Activated CD8-positive, alpha-beta memory T cell treated with anti-CD3 and anti-CD28 coated beads, Interleukin-2, amount 50 U/mL, for 4 hours (primary cell): ENCODE measurements at places on chromosomes 12 and 14.

DNA sequence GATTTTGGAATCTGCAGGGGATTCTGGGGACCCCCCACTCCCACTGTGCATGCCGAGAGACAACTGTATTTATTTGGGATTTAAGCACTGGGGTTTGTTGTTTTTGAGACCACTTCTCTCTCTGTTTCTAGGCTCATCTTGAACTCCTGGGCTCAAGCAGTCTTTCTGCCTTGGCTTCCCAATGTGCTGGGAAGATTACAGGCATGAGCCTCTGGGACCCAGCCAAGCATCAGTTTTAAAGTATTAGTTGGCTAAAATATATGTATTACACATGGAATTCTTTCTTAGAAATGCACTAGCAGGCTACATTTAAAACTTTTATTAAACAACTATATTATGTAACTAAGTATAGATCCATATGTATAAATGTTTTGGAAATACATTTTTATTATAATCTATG is 78.3 kb downstream of the AEBP2 start:
- DNase-seq = no peak

GRCh38 chr14:51554953-51555352 is 96.8 kb upstream of the FRMD6 start:
- no peak for DNase-seq

DNA sequence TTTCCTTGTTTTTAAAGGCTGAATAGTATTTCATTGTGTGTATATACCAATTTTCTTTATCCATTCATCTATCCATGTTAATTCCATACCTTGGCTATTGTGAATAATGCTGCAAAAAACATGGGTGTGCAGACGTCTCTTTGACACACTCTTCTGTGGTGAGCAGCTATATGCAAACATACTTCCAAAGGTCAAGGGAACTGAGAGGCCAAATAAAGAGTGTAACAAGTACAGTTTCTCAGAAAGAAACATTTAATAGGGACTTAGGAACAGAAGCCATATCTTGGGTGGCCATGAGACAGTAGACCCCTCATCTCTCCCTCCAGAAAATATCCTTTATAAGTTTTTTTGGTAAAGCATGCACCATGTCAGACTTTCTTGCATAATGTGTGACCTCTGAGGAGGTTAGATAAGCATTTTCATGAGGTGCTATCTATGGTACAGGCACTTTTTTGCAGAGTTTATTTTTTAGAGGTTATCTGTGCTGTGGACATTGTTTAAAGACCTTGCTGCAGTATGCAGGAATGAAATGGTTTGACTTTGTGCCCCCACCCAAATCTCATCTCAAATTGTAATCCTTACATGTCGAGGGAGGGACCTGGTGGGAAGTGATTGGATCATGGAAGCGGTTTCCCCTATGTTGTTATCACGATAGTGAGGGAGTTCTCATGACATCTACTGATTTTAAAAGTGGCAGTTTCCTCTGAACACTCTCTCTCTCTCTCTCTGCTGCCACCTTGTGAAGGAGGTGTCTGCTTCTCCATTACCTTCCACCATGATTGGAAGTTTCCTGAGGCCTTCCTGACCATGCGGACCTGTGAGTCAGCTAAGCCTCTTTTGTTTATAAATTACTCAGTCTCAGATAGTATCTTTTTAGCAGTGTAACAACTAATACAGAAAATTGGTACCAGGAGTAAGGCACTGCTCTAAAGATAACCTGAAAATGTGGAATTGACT is 1202.3 kb downstream of the GALC start:
- DNase-seq = no peak

- no peak for DNase-seq
Measured at GRCh38 chr14:63510538-63510937, 32.6 kb downstream of the PPP2R5E start.

DNA sequence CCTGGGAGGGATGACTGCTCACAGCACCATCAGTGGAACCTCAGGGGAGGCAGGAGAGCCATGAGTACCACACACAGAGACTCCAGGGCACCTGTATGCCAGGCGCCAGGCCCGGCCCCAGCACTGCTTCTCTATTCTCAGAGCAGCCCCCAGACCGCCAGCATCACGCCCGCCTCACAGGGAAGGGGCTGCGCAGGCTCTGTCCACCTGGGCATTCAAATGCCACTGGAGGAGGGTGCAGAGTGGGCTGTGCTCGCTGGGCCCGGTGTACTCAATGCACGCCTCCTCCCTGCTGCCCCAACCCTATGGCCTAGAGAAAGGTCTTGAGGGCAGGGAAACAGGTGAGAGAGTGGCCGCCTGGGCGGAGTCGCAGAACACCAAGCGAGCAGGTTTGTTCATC is 43.6 kb downstream of the CCDC85C start:
- DNase-seq = no peak

GRCh38 chr12:1488908-1489381 is 105.4 kb downstream of the FBXL14 start:
- DNase-seq = no peak

DNA sequence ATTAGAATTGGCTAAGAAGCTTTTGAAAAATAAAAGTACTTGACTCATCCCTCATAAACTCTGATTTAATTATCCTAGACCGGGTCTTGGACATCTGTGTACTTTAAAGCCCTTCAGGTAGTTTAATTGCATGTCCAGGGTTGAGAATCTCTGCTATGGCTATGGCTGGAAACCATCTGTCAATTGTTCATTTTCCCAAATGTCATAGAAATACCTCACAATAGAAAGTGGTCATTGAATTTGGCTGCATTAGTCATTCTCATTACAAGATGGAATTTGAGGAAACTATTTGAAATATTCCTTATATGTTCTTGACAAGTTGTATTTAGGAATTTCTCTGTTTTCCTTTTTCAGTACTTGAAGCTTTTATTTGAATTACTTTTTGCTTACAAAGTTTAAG is 111.3 kb downstream of the TSHR start:
- DNase-seq = no peak

GRCh38 chr12:27009881-27010301 is 4.3 kb downstream of the TM7SF3 start:
- DNase-seq = no peak

- peak; percentile 76 for DNase-seq
Measured at GRCh38 chr12:6563448-6564050, 4.5 kb downstream of the NOP2 start.

DNA sequence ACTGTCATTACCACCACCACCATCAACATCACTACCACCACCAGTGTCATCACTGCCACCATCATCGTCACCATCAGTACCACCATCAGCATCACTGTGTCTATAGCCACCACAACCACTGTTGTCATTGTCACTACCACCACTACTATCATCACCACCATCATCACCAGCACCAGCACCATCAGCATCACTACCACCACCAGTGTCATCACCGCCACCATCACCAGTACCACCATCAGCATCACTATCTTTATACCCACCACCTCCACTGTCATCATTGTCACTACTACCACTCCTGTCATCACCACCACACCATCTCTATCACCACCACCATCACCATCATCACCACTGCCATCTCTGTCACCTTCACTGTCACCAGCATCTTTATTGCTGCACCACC is 60.6 kb downstream of the BEGAIN start:
- DNase-seq = no peak

GRCh38 chr12:94143951-94144350 is 4.4 kb upstream of the PLXNC1 start:
- DNase-seq = no peak

DNA sequence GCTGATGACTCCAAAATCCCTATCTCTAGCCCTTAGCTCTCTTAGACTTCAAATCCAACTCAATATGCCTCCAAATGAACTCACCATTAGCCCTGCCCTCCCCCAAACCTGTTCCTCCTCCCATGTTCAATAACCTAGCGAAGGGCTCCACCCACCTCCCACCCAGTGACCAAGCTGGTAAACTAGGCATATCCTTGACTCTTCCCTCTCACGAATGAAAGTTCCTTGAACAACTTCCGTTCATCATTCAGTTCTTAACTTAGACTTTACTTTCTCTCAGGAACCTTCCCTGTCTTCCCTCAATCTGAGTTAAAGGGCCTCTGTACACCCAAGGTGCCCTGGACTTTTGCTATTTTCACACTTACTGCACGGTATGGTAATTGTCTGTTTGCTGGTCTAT is 1.9 kb upstream of the KLHDC1 start:
- no peak for DNase-seq

GRCh38 chr12:63911341-63911740 is 66.8 kb downstream of the SRGAP1 start:
- DNase-seq = no peak

DNA sequence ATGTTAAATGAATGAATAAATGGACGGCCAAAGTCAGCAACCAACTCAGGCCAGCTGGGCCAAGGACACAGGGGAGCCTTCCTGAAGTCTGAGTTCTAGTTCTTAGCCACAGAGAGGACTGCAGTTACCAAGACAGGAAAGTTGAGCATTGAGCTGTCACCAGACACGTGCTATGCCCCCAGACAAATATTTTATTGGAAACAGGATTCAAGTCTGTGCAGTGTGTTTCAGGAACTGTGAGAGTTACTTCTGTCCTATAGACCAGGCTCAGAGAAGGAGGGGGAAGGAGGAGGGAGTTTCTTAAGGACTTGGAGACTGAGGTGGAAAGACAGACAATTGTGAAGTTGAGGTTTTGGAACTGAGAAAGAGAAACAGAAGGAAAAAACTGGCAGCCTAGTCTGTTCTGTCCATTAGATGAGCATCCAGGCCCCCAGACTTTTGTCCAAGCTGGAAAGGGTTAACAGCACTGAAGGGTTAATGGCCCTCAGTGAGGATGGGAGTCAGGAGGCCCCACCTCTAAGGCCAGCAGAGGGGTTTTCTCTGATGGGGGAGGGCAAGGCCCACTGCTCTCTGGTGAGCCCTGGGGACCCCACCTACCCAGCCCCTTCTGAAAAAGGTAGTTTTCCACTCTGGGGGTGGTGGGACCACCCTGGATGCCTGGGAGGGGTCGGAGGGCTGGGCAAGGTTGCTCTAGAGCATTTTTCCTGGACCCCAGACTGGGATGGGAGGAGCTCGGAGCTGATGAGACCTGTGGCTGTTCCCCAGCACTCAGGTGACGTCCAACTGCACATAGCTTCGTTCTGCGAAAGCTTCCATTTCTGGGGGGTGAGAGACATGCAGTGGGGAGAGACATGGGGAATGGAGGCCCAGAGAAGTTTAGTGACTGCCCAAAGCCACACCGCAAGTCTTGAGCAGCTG is 6.9 kb upstream of the CMKLR1 start:
- no peak for DNase-seq

GRCh38 chr12:91506452-91506851 is 323.8 kb upstream of the DCN start:
- no peak for DNase-seq

GRCh38 chr12:109707470-109707821 is 6.2 kb upstream of the FAM222A start:
- DNase-seq = no peak

- DNase-seq = no peak
Measured at GRCh38 chr12:50666023-50666422, 97.9 kb upstream of the ATF1 start.

DNA sequence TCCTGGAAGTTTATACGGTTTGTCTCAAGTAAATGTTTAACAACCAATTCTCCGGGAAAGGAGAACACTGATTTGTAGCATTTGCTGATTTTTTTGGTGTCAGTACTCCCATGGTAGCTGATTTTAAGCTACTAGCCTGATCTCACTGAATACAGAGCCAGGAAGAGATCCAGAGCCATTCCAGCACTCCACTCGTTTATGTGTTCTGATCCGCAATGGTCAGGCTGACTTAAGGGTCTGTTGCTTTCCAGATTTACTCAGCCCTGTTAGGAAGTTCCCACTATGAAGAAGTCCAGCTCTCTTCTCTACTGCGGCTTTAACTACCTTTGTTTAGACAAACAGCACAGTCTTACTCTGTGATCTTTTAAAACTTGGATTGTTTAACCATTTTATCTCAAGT is 38.0 kb upstream of the NID2 start:
- DNase-seq = no peak

GRCh38 chr14:55654243-55654642 is 74.2 kb downstream of the KTN1 start:
- DNase-seq = no peak

GRCh38 chr14:88748288-88748687 is 44.5 kb downstream of the EML5 start:
- DNase-seq = no peak

- DNase-seq = no peak
Measured at GRCh38 chr12:70605976-70606375, 31.3 kb downstream of the PTPRB start.

DNA sequence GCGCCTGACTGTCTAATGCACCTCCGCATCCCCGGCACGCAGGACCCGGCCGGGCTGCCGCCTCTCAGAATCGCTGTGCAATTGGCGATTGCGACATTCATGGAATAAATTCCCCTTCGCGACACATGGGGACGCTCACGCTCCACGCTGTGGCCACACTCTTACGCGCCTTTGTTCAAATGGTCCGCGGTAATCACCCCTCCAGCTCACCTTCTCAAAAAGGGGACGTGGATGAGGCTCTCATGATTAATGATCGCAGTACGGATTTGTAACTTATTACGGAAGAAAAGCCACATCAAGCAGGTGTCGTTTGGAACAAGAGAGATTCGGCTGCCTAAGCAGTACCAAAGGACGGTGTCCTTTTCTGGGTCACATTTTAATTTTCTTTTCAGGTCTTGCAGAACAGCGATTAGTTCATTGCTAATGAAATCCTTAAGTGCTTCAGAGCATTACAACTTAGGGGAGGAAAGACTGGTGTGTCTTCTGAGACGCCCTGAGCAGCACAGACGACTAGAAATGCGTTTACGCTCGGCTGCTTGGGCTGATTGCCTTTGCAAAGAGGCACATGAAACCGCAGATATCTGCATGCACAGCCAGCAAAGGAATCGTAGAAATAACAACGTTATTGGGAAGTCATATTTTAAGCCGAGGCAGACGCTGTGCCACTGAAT is 37.3 kb upstream of the ADGRD1 start:
- DNase-seq = no peak

GRCh38 chr14:74531006-74531405 is 37.4 kb downstream of the ISCA2 start:
- no peak for DNase-seq

DNA sequence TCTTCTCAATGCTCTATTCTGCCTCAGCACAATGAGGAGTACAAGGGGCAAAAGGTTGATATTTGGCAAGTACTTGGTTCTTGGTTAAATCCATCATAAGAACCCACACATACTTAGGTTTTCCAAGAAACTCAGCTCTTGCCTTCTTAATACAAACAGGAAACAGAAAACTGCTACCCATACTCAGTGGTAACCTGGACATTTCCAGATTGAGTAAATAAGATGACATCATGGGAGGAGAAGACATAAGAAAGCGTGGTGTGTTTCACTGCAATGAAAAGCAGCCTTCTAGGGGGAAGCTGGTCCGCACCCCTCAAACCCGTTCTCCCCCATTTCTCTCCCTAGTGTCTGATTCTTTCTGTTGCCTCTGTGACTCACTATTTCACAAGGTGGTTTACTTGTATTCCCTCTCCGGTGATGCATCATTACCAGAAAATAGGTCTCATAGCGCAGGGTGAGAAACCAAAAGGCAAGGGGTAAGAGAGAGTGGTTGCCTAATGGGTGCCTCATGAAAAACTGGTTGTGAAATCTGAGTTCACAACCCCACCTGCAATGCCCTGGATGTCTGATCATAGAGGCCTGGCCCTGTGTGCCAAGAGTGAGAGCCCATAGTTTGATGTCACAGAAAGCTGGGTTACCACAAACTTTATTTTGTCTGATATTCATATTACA is 326.5 kb upstream of the TBX3 start:
- DNase-seq = no peak
